Pancreas (tissue), 10 donors: ENCODE measurements at places on chromosomes 6 and 20. TPM values are rescaled to one million over a fixed set of nuclear protein-coding genes. Genes with fewer than 3 reads are reported as not detected.

GRCh38 chr6:76888351-76888750 lies 574.9 kb downstream of the HTR1B start:
- no peaks in the 10 kb centered on the region for H3K27me3 ChIP-seq
- no peaks in the 10 kb centered on the region for H3K4me1 ChIP-seq
- no peak for DNase-seq
- H3K27ac ChIP-seq = no peak overlapping the region

MARCKS gene
- 36.2 TPM for total RNA-seq

- H3K27ac ChIP-seq = no peak overlapping the region
- no peaks in the 10 kb centered on the region for H3K27me3 ChIP-seq
- DNase-seq = no peak
- H3K4me3 ChIP-seq = no peak overlapping the region
Measured at GRCh38 chr6:148112851-148113319, 229.8 kb upstream of the SASH1 start.

BMP2 gene
- total RNA-seq = 8.5 TPM

DNA sequence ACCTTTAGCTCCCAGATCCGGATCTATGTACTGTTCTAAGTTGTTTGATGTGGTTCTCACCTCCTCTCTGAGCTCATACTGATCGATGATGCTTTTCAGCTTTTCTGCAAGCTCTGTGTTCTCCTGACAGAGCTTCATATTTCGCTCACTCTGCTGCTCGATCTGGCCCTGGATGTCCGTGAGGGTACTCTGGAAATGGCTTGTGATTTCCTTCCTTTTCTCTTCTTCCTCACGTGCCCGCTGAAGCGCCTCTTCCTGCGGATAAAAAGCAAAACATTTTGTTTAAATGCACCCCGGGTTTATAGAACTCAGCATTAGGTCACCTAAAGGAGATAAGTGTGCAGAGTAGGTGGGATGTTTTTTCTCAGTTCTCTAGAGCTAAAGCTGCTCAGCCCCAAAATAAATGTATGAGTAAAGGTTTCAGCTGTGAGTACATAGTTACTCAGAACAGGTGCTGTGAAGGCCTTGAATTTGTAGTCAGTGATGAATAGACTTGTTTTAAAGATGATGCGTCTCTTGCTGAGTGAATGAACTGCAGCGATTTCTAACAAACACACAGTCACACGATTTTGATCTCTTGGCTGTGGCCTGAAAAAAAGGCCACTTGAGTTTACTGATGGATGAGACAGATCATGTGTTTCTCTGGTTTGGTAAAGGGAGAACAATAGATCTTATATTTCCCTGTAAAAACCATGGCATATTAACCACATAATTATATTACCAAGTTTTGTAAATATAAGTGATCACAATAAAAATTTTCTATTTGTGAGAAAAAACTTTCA lies 29.1 kb downstream of the TXLNB start:
- no peaks in the 10 kb centered on the region for H3K4me1 ChIP-seq
- H3K36me3 ChIP-seq = no peaks in the 10 kb centered on the region
- no peaks in the 10 kb centered on the region for H3K27me3 ChIP-seq
- H3K27ac ChIP-seq = no peak overlapping the region

DPM1 gene
- total RNA-seq = 24.0 TPM

DNA sequence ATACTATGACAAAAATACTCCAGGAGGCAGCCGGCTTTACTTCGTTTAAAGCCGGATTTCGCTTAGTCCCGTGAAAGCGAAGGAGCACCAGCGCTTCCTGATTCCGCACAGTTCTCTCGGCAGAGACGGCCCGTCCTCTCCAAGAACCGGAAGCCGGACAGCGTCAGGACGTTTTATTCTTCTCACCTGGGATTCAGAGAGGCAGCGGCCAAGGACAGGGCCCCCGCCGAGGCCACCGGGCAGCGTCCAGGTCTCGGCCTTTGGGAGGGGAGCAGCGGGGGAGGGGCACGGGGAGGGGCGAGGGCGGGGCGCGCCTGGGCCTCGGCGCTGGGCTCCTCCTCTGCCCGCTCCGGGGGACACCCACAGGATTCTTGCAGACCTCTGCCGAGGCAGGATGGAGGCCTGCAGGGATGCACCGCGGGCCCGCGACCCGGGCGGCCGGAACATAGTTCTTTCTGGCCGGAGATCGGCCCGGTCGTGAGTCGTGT lies 2.8 kb upstream of the DIDO1 start:
- H3K36me3 ChIP-seq = no peaks in the 10 kb centered on the region
- H3K4me1 ChIP-seq = peaks cover 19% of the 10 kb centered on the region
- H3K27ac ChIP-seq = peak overlapping the region; percentile 84

DNA sequence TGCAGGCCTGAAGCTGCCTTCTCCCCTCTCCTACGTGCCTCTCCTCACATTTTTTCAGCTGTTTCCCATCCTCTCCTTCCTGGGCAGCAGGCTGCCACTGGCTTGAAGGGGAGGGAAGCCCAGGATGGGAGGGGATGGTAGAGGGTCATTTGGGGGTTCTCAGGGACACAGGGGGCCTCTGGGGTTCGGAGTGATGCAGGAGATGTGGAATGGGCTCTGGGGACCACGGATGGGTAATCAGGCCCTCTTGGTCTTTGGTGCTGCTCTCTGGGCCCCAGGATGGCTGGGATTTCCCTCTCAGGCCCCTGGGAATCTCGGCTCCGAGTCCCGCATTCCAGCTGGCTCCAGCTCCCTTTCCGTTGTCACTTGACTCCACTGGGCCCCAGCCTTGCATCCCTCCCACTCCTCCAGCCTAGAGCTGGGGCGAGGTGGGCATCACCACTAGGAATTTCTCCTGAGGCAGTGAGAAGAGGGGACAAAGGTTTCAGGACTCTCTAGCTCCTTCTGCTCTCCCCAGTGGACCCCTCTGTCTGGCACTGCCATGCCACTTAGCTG lies 2.0 kb upstream of the DDR1 start:
- H3K4me1 ChIP-seq = peaks cover 15% of the 10 kb centered on the region
- no peaks in the 10 kb centered on the region for H3K36me3 ChIP-seq
- H3K27ac ChIP-seq = peak overlapping the region; percentile 95
- no peaks in the 10 kb centered on the region for H3K27me3 ChIP-seq
- DNase-seq = no peak
- peak overlapping the region; percentile 75 for H3K4me3 ChIP-seq

GRCh38 chr20:46022411-46023147 lies 6.4 kb upstream of the SLC12A5 start:
- no peak overlapping the region for H3K4me3 ChIP-seq
- H3K4me1 ChIP-seq = peaks cover 3% of the 10 kb centered on the region
- DNase-seq = peak; percentile 57

DNA sequence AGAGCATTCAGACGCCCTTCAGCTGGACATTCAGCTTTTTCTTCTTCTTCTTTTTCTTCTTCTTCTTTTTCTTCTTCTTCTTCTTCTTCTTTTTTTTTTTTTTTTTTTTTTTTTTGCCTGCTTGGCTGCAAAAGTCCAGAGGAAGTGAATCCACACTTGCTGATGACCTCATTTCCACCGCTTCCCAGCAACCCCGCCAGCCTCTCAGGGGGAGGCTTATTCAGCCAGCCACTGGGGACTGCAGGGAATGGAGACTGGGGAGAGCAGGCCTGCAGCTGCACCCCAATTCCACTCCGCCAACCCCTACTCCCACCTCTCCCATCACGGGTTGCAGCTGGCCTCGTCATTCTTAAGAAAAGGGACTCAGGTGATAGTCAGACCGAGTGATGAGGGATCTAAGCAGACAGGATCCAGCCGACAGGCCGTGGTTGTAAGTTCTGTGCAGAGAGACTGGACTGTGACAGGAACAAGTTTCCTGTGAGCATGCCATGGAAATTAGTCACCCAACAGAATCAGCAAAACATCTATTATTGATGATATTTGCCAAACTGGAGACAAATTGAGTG lies 59.0 kb upstream of the QKI start:
- no peak overlapping the region for H3K4me3 ChIP-seq
- no peaks in the 10 kb centered on the region for H3K36me3 ChIP-seq
- DNase-seq = no peak
- no peaks in the 10 kb centered on the region for H3K4me1 ChIP-seq

- no peak overlapping the region for H3K4me3 ChIP-seq
- H3K4me1 ChIP-seq = no peaks in the 10 kb centered on the region
- no peaks in the 10 kb centered on the region for H3K27me3 ChIP-seq
- no peak for DNase-seq
- no peak overlapping the region for H3K27ac ChIP-seq
Measured at GRCh38 chr6:5334341-5334740, 73.0 kb downstream of the FARS2 start.

GRCh38 chr6:88165844-88166492 lies at the start of gene CNR1:
CNR1 (minus strand) TSS chr6:88166347; CDS start chr6:88145274, 21,073 bp downstream.
- no peaks in the 10 kb centered on the region for H3K4me1 ChIP-seq
- no peaks in the 10 kb centered on the region for H3K36me3 ChIP-seq
- peak within 1 kb of the TSS; percentile 27 for H3K4me3 ChIP-seq
- no peaks in the 10 kb centered on the region for H3K27me3 ChIP-seq
- no peak within 1 kb of the TSS for H3K27ac ChIP-seq

DZANK1 gene
- total RNA-seq = 0.98 TPM

GRCh38 chr6:23111984-23112383 lies 542.6 kb downstream of the HDGFL1 start:
- H3K4me1 ChIP-seq = no peaks in the 10 kb centered on the region
- H3K4me3 ChIP-seq = no peak overlapping the region
- no peak for DNase-seq
- no peaks in the 10 kb centered on the region for H3K36me3 ChIP-seq
- H3K27ac ChIP-seq = no peak overlapping the region

OR2J3 gene
- not detected for total RNA-seq

DNA sequence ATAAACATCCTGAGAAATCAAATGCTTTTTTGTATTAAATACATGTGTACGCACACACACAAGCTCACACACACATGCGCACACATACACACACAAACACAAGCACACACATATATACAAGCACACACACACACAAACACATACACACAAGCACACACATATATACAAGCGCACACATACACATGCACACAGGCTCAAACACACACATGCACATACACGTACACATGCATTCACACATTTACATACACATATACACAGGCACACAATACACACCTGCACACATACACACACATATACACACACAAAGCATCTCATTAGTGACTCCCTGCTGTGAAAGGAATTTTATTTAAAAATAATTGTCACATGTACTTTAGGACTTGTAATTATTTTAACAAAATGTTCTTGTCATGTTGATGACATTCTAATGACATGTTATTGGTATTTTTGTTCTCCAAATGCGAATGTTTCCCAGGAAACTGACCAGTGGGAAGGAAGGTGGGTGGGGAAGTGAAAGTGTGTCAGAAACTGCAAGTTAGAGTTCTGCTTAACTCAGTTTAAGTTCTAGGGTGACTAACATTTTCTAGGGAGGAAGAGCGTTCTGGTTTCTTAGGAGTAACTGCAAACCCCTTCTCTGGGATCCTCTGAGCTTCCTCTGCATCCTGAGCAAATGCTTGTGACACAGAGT lies 113.9 kb upstream of the ZNF217 start:
- no peak for DNase-seq
- no peak overlapping the region for H3K4me3 ChIP-seq
- no peak overlapping the region for H3K27ac ChIP-seq
- no peaks in the 10 kb centered on the region for H3K36me3 ChIP-seq
- peaks cover 7% of the 10 kb centered on the region for H3K4me1 ChIP-seq

- H3K36me3 ChIP-seq = no peaks in the 10 kb centered on the region
- no peak overlapping the region for H3K27ac ChIP-seq
- H3K4me3 ChIP-seq = no peak overlapping the region
- no peak for DNase-seq
Measured at GRCh38 chr20:62741191-62741691, 32.6 kb downstream of the NTSR1 start.

- H3K27me3 ChIP-seq = no peaks in the 10 kb centered on the region
- no peaks in the 10 kb centered on the region for H3K36me3 ChIP-seq
- H3K27ac ChIP-seq = no peak overlapping the region
- H3K4me3 ChIP-seq = no peak overlapping the region
- H3K4me1 ChIP-seq = no peaks in the 10 kb centered on the region
- DNase-seq = no peak
Measured at GRCh38 chr6:161564952-161565351, 291.1 kb upstream of the AGPAT4 start.

DNA sequence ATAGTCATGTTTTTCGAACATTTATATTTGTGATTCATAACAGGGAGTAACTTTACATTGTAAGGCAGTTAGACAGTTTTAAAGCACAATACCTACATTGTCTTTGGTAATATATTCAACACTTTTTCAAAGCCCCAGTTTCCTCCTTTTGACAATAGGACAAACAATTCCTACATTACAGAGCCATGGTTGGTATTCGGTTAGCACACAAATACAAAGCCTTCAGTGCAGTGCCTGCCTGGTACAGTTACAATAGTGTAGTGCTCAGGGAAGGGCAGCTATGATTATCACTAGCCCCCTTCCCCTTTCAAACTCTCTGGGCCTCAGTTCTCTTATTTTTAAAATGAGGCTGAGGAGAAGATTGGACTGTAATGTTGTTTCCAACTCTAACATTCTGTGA lies 207.8 kb downstream of the TPBG start:
- DNase-seq = no peak
- no peaks in the 10 kb centered on the region for H3K36me3 ChIP-seq
- no peaks in the 10 kb centered on the region for H3K27me3 ChIP-seq

FUT9 gene
- total RNA-seq = 2.5 TPM

GRCh38 chr6:7154341-7155139 lies 46.8 kb downstream of the RREB1 start:
- H3K27ac ChIP-seq = no peak overlapping the region
- H3K4me3 ChIP-seq = no peak overlapping the region
- H3K4me1 ChIP-seq = peaks cover 49% of the 10 kb centered on the region
- no peaks in the 10 kb centered on the region for H3K36me3 ChIP-seq
- no peak for DNase-seq

DNA sequence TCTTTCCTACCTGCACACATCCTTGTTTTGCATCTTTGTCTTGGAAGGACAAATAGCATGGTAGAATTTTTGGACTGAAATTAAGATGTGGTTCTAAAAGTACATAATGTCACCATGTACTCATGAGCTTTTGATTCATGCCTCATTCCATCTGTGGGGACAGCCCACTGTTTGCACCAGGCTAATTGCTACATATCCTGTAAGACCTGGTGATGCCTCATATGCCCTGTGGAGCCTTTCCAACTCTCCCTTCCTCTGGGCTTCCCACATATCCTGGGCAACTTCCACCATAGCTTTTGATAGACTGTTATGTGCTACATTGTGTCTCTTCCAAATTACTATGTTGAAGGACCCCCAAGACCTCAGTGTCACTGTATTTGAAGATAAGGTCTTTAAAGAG lies 213.6 kb upstream of the PREP start:
- H3K4me1 ChIP-seq = no peaks in the 10 kb centered on the region
- no peak for DNase-seq
- no peak overlapping the region for H3K4me3 ChIP-seq
- no peaks in the 10 kb centered on the region for H3K36me3 ChIP-seq
- H3K27ac ChIP-seq = no peak overlapping the region
- H3K27me3 ChIP-seq = no peaks in the 10 kb centered on the region
